ENCODE measurements at places on chromosomes 4 and X.

DNA sequence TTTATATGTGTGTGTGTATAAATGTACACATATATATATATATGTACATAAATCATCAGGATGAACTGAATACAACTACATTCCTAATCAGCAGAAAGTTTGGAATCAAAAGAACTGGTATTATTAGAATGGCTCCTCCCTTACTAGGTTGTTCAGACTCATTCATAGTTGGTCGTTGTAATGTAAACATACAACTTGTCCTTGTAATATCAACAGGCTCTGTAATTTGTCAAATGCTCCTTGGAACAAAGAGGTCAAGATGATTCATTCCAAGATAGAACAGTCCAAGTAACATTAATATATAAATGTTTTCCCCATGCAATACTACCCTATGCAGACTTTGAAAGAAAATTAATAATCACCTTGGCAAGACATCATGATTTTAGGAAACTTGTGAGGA, 351.4 kb upstream of the SMIM31 start:
- no peak for DNase-seq

GRCh38 chr4:183288955-183289354, 31.1 kb downstream of the CLDN22 start:
- no peak for DNase-seq

DNA sequence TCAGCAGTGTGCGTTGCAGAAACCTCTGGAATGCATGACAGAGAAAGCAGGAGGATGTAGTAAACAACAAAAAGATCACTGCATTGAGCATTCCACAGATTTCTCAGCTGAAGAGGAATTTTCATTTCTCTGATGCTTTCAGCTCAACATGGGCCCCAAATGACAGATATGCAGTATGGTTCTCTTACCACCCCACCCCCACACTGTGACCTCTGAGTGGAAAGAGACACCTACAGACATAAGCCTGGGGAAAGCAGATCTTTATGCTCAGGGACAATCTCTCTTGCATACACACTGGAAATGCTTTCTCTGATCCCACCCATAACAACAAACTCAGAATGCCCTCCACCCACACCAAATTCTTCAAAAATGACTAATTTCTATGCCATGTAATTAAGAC, 983.7 kb upstream of the LCORL start:
- DNase-seq: no peak

DNA sequence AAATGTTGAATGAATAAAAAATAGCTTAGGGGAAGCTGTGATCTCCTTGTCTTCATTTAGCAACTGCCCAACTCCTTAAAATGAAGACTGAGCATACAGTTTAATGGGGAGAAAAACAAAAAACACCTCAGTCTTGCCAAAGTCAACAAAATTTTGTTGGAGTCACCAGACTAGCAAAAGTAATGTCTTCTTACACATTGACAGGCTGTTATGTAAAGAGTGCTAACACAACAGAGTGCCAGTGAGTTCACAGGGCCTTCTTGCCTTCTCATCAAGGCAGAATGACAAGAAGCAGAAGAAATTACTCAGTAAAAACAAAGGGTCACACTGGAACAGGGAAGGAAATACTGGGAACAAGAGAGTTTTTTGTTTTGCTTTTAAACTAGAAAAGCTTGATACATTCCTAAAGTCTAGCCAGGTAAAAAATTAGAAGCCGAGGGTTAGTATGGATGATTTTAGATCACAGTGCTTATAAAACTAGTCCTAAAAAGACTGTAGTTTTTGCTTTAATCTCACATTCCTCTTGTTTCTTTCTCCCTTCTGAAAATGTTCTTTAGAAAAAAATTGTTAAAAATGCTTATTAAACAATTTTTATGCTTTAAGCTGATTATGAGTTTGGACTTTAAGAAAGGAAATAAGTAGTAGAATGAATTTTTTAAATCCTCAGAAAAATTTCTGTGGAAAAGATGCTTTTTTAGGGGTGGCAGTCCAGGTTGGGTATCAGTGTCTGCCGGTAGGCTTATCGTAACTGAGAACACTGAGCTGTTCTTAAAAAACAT, 38.7 kb upstream of the FRAS1 start:
- no peak for DNase-seq

DNA sequence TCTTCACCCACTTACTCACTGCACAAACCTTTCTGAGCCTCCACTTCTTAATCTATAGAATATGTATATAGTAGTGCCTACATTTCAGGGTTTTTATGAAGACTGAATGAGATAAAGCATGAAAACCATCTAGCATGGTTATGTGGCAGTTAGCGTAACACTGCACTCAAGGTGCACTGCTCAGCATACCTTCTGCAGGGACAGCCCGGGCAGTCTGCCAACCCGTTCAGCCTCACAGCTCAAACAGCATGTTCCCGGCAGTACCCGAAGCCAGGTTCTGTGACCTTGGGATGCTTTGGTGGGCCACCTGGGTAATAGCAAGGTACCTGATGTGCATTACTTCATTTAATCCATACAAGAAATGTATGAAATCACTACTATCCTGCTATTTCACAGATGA, 81.4 kb downstream of the DOCK11 start:
- DNase-seq: no peak

GRCh38 chrX:151680805-151681204, 14.5 kb upstream of the PRRG3 start:
- peak; percentile 14 for DNase-seq

GRCh38 chrX:72126048-72126415, 5.7 kb downstream of the RTL5 start:
- no peak for DNase-seq

GRCh38 chr4:109798866-109799265, 2.9 kb downstream of the CFI start:
- DNase-seq: no peak

GRCh38 chr4:77618383-77619241, 13.0 kb downstream of the CXCL13 start:
- peak; percentile 56 for DNase-seq

DNA sequence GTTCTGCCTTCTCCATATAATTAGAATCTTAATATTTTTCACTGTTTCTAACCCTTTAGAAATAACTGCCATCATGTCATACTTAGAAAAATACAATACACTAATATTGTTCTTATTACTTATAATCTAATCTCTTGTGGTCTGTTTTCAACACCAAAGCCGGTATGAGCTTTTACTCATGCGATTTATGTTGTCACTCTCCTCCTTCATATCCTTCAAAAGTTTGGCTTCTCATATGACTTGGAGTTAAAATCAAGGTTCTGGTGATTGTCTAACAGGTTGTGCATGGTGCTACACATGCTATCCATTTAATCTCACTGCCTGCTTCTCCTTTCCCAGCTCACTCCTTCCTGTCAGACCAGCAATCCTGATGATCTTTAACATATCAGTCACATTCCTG, 1392.9 kb downstream of the ARAP2 start:
- DNase-seq: no peak

All from foreskin keratinocyte (primary cell).